Activated CD4-positive, alpha-beta T cell treated with anti-CD3 and anti-CD28 coated beads, Interleukin-2, amount 10 ng/mL, durations not matched to agents 24 days and 14 days (primary cell): ENCODE measurements at places on chromosomes 16 and 17.

DNA sequence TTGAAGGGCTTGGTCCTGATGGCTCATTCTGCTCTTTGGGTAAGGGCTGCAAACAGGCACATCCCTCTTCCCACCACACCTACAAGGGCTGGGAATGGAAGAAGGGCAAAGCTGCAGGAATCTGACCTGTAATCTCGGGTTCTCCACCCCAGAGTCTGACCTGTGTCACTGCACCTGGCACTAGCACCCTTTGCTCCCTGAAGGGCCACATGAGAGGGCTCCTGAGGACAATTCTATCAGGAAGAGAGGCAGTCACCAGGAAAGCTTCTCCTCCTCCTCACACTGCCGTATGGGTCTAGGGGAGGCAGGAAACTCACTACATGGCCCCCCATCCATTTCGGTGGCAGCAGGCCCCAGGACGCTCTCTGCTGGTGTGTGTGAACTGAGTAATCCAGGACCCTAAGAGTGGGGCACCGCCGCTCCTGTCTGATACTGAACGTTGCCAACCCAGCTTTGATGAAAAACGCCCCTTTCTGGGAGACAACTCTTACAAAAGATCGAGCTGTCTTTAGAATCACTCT lies 26.4 kb downstream of the TTLL6 start:
- DNase-seq = no peak

GRCh38 chr16:30136971-30137605 lies 14.1 kb upstream of the MAPK3 start:
- DNase-seq = no peak

DNA sequence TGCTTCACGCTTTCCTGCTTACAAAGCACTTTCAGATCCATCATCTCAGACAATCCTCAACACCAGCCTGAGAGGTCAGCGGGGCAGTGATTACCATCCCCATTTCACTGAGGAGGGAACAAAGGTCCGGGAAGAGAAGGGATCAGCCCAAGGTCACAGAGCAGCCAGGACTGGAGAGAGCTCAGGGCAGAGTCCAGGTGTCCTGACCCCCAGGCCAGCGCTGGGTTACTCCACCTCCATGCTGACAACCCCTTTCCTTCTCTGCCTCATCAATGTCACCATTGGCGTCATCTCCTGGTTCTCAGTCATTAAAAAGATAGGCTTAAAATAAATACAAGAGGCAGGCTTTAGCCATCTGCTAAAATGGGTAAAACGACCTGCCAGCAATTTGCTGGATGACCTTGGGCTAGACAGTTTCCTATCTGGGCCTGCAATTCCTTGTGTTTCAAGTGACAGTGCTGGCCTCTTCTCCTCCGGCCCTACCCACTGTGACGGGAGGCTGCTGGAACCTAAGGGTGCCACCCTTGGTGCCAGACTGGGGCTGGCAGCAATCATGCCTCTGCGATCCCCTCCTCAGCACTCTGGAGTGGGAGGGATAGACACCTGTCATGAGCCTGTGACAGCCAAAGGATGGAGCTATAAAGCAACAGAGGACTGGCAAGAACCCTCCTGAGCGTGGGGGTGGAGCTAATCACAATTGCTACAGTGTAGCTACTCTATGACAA lies 79.5 kb upstream of the CCL1 start:
- DNase-seq = no peak

DNA sequence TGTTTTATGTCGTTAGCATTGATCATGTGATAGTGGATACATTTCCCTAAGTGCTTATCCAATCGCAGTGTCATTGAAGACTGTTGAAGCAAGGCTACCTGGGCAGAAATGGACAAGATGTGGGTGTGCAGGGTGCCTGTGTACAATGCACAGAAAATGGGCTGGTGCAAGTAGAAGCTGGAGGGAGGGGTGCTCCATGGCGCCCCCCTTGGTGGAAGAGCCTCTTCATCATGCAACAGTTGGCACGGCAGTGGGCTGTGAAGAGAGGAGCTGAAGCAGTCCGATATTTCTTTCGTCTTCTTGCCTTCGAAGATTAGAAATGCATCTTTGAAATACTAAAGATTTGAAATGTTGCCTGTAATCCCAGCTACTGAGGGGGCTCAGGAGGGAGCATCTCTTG lies 100.5 kb downstream of the PLCG2 start:
- DNase-seq = no peak

- DNase-seq = no peak
Observed at GRCh38 chr16:11205754-11206581, 50.0 kb downstream of the SOCS1 start.

GRCh38 chr17:72151565-72152386 lies 31.0 kb downstream of the SOX9 start:
- no peak for DNase-seq
